HEK293T (cell line): ENCODE measurements at places on chromosomes 7 and 10.

- peak; percentile 59 for DNase-seq
Measured at GRCh38 chr7:36473454-36474282, 84.0 kb downstream of the ANLN start.

- peak; percentile 74 for DNase-seq
Measured at GRCh38 chr7:151083071-151083823, at the start of gene TMUB1. Gene TMUB1 (minus strand): TSS chr7:151083493. CDS start chr7:151082563, 930 bp downstream.

DNA sequence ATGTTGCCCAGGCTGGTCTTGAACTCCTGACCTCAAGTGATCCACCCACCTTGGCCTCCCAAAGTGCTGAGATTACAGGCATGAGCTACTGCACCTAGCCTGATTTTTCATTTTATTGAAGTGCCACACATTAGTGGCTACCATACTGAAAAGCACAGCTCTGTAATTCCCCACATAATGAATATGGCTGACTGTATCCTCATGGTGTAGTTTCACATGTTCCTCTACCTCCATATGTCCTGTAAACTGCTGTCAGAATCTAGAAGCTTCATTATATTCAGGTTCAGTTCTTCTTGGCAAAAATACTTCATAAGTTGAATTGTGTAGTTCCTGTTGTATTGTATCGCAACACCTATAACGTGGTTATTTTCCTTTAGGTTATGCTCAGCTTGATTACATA, 11.1 kb downstream of the JMJD1C start:
- DNase-seq, result no peak

DNA sequence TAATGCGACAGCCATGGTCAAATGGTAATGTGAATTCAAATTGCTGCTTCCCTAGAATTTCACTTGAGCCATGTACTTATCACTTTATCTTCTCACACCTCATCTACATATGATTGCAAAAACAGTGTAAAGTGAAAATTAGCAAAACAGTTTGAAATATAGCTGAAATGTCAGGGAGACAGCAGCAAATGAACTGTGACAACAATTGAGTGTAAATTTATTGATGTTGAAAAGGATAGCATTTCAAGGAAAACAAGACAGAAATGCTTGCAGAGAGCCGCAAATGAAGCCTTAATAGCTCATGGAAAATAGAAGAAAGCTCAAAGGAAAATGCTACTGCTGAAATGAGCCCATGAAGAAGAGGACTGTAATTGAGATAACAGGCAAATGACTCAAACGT, 516.2 kb upstream of the POT1 start:
- no peak for DNase-seq

DNA sequence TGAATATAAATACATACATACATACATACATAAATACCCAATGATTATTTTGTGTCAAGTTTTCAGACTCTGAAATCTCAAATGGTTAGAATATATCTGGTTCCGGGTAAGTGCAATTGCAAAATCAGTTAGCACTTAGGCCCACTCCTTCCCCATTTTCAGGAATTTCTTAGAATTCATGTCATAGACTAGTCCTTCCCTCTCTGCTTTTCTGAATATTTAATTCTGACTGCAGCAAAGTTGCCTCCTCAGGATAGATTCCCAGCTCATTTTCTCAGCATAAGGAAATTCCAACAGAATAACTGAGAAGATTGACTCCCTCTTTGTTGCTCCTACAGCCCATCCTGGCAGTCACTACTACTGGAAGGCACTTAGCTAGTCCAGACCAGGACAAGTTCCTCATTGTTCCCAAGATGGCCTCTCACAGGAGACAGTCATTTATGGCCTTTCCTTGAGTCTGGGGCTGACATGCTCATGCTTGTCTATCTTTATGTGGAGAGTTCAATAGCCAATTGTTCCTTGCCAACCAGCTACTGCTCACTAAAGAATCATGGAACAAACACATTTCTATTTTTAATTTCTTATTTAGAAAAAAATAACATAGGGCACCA, 142.9 kb upstream of the ITGB1 start:
- DNase-seq, result no peak

GRCh38 chr10:71774916-71775702, 1.8 kb upstream of the VSIR start:
- no peak for DNase-seq

GRCh38 chr7:43925984-43926797, at the start of gene UBE2D4:
Gene UBE2D4 (plus strand): TSS chr7:43926436. CDS start chr7:43926533, 97 bp downstream.
- peak; percentile 83 for DNase-seq

DNA sequence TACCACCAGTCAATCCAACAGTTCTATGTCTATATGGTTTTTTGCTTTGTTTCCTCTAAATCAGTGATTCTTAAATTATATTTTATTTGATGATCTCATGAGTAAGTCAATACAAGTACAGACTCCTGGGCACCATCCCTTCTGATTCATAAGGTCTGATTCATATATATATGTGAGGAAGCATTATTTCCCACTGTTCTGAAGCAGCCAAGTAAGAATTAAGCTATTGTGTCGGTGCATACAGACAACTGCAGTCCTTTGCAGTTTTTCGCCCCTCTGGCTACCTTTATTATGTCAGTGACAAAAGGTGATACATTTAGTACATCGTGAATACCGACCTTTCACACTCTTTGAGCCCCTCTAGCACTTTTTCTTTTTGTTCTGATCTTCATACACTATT, 1079.6 kb upstream of the C7orf33 start:
- no peak for DNase-seq

DNA sequence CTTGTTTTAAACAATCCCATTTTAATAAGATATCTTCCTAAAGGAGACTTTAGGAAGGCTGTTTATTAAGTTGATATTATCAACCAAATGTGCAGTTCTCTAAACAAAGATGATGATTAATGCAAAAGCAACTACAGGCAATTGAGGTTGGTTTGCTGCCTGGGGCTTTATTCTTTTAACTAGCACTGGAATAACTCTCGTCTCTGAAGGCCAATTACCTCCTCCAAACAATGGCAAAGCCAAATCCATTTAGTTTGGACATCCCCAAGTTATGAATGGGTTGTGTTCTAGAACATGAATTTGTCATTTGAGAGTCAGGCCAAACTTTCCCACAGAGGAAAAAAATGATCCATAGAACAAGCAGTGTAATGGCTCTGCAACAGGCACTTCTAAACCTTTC, 114.1 kb downstream of the SLC16A9 start:
- DNase-seq, result no peak

DNA sequence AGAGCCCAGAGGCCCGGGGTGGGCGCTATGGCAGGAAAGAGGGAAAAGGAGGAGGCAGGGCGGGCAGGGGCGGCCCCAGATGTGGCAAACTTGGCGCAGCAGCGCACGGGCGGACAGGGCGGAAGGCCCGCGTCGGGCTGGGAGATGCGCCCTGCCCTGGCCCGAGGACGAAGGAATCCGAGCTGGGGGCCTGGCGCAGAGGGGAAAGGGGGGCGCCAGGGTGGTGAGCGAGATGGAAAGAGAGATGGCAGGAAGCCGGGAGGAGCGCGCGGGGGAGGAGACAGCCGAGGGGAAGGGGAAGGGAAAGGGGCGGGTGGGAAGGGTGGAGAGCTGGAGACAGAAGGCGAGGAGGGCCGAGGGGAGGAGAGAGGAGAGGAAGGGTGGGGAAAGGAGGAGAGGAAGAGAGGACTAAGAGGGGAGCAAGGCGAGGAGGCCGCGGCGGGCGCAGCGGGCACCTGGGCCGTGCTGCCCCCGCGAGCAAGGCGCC, at the start of gene MARVELD1:
Gene MARVELD1 (plus strand): TSS at position 392 of the 487 bp plus-strand sequence. CDS start 147 bp downstream, outside the sequence.
- peak; percentile 71 for DNase-seq

GRCh38 chr7:74690474-74690873, 33.0 kb downstream of the GTF2I start:
- no peak for DNase-seq

DNA sequence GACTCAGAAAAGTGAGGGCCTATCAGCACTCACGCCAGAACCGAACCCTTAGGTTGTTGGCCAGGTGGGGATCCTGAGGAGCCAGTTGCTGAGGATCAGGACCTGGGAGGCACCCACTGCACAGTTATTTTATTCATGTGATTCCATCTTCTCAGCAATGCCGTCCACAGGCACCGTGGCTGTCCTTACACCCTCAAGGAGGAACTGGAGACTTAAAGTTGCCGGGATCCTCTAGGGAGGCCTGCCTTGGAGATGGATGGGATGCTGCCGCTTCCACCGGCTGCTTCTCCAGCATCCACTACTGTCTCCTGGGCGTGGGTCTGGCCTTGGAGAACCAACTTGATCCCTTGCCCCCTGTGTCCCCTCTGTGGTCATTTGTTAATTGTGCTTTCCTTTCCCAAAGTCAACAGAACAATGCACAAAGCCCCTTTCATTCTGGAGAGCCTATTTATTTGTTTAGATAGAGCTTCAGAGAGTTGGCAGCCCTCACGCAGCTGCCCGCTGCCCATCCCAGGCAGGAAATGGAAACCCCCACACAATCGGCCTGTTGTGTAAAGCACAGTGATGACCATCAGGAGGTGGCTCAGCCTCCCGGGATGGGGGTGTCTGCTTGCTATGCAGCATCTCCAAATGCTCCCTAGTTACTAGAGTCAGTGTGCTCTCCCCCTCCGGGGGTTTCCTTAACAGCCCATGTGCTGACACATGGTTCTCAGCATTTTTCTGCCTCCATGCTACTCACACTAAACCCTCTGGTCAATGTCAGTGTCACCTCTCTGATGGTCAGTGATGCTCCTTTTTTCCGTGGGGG, 52.9 kb upstream of the IGFBP3 start:
- DNase-seq, result no peak

DNA sequence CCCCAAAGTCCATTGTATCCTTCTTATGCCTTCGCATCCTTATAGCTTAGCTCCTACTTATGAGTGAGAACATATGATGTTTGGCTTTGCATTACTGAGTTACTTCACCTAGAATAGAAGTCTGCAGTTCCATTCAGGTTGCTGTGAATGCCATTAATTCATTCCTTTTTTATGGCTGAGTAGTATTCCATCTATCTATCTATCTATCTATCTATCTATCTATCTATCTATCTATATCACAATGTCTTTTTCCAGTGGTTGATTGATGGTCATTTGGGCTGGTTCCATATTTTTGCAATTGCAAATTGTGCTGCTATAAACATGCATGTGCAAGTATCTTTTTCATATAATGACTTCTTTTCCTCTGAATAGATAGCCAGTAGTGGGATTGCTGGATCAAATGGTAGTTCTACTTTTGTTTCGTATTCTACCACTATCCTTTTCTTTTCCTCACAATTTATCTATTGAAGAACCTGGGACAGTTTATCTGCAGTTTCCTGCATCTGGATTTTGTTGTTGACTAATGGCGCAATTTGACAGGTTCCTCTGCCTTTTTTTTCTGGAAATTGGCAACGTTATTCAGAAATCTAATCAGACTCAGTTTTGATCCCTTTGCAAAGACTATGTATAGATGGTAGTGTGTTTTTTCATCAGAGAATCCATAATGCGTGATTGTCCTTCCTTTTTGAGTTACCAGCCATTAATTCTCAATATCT, 287.2 kb downstream of the ARL4A start:
- no peak for DNase-seq

DNA sequence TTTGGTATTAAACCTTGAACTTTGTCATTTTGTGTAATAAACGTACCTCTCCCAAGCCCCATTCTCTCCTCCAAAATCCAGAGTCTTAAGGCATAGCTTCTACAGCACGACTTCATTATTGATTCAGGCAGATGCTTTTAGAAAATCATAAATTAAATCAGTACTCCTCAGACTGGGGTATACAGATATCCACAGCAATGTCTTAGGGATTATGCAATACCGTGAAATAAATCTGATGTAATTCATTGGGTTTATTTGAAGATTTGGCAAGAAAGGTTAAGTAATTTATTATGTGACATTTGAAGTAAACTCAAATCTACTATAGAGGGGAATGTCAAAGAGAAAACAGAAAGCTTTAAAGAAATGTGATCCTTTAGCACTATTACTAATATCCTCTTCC, 246.1 kb upstream of the PLXDC2 start:
- DNase-seq, result no peak

DNA sequence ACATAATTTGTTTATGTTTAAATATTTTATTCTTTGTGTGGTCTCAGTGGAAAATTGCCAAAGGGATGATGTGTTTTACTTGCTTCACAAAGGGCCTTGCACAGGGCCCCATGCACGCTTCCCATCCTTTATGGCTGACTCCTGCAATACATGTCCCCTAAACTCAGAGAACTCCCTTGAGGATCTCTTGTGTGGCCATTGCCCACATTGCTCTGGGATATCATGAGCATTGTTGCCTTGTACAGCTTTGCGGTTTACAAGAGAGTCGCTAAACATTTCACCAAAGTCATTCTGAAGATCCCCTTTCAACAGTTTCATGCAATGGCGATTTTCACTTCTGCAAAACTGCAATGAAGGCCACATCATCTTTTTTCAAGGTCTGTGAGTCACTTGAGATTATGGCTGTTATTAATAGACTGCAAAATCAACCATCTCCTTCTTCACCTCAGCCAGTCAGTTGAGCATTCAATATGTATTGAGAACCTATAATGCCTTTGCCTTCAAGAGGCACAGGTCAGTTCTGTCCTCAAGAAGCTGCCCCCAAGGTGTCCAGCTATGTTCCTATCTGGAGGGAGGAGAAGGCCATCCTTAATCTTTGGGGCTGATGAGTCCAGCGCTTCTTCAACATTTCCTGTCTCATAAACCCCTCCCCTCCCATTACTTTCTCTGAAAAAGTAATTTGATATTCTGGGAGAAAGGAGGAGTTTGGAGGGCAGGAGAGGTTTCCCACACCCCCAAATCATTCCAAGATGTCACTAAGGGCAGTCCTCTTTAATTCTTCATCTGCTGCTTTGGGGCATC, 108.1 kb downstream of the CCDC71L start:
- no peak for DNase-seq

DNA sequence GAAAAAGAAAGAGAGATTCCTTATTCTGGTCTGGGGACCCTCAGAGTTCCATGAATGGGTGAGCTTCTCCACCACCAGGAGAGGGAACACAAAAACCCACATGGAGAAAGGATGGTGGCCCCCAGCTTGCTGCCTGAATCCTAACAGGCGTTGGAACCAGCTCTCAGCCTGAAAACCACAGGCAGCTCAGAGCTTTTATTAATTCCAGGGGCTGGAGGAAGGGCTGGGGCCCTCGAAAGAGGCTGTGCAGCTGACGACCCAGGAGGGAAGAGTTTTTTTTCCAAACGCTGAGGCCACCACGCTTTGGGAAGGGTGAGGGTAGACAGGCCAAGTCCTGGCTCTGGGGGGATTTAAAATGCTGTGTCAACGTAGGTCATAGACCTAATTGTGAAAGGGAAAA, 10.8 kb upstream of the ELN start:
- DNase-seq, result no peak

- no peak for DNase-seq
Measured at GRCh38 chr10:15539262-15539661, 168.2 kb upstream of the FAM171A1 start.

DNA sequence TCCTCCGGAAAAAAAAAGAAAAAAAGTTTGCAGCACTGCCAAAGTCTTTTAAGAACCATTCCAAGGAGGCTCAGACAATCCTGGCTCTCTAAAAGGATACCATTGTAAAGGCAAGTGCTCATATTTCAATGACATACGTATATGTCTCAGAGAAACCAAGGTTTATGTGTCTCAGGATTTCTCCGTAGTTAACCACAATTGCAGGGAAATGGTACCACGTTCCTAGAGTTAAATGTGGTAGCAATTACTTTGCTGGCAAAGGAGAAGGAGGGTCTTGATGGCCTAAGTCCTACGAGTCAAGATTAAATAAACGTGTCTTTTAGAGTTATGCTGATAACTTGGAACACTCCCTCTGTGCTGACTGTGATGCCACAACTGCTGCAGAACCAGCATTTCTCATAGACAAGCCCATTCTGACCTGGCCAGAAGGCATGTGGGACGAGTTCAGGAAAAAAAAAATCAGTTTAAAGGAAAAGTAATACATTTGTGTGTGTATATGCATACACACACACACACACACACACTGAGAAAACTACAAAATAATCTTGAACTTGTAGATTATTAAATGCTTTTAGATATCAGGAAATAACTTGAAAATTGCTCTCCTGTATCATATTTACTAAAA, 245.9 kb downstream of the FGFR2 start:
- DNase-seq, result no peak

GRCh38 chr10:45375101-45375500, 1.1 kb downstream of the ALOX5 start:
- peak; percentile 3 for DNase-seq
